Stimulated activated CD4-positive, alpha-beta T cell treated with anti-CD3 and anti-CD28 coated beads, Interleukin-15, amount 100 ng/mL, for 48 hours (primary cell): ENCODE measurements at places on chromosomes 5 and 9.
A peak's percentile ranks its signal among the peaks of the same experiment; 100 is the strongest.

DNA sequence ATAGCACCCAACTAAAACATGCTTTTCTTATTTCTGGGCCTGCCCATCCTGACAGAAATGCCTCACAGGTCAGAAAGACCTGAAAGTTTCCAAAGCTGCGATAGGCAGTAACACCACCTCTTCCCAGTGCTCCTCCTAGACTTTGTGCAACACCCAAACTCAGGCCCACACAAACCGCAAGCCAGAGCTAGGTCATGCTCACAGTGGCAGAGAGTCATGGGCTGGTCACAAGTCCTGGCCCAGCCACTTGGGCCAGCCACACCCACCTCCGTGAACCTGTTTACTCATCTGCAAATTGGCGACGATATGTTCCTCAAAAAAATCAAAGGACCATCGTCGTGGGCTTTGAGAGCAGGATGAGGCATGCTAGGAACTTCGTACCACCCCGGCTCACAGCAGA is 44.0 kb upstream of the SLC25A51 start:
- DNase-seq, result no peak

GRCh38 chr5:1764606-1764960 is 35.1 kb downstream of the MRPL36 start:
- DNase-seq, result no peak

DNA sequence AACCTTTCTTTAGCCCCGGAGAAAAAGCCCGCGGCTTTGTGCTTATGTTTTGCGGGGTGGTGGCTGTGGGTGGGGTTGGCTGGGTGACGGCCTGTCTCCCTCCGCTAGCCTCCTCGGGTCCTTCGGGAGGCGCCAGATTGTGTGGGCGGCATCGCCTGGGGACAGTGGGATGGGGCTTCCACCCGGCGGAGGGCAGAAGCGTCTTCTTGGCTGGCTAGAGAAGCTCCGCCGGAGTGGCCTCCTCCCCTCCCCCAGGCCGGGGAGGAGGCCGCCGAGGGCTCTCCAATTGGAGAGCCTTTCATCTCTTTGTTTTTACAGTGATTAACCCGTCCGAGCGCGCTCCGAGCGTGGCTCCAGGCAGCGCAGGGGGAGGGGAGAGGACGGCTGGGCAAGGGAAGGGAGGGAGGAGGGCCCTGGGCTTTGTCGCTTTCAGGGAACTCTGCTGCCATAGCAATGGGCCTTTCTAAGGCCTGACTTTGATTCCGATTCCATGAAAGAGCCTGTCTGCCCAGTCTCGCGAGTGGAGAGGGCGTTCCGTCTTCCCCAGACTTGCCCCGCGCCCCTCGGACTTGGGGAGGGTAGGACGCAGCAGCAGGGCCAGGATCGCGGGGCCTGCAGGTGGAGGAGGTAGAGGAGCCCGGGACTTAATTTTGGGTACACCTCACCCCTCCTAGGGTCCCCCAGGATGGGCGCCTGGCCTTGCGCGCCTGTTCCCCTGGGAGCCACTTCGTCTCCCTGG is 36.7 kb upstream of the TIFAB start:
- no peak for DNase-seq

- DNase-seq, result no peak
Measured at GRCh38 chr9:100309992-100310391, 42.8 kb downstream of the TEX10 start.

DNA sequence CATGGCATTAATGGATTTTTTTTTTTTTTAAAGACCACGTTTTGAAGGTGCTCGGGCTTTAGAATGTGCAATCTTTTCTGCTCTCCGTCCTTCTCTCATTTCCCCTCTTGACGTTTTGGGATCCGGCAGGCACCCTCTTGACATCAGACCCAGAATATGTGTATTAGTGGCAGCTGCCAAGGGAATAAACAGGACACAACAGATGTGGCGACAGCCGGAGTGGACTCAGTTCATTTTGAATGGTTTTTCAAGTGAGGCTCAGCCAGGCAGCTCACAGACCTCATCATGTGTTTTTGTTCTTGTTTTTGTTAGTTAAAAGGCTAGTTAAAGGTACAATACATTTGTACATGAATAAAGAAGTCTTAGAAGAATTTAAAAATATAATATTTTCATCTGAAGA is 365.0 kb upstream of the SEMA6A start:
- no peak for DNase-seq

DNA sequence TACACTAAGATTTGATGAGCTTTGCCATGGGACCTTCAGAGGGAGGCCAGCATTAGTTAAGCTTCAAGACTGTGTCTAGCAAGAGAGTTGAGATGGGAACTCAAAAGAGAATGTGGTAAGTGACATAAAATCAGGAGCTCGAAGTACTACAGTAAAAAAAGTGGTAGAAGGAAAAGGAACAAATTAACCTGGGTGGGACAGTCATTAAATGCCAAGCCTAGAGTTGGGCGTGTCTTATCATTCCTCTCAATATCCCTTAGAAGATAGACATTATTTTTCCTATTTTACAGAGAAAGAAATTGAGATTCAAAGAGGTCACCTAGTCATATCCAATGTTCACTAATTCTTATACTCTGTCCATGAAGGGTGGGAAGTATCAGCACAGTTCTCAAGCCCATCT is 3.3 kb upstream of the TXN start:
- no peak for DNase-seq

GRCh38 chr5:61306531-61307131 is 25.4 kb upstream of the ZSWIM6 start:
- no peak for DNase-seq

DNA sequence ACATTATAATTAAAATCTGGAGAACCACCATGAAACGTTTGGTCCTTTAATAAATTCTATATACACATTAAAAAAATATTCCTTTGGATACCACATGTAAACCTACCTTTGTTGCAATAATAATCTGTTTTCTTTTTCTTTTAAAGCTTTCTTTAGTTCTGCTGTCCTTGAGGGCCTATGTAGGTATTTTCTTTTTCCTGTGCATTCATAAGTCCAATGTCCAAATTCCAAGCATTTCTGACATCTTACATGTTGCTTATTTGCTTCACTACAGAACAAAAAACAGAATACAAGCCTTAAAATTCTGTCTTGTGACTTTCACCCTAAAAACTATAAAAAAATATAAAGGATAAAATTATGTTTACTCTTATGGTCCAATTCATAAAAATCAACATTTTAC is 19.7 kb downstream of the ZCCHC10 start:
- no peak for DNase-seq

GRCh38 chr9:110337727-110338126 is at the start of gene TXNDC8:
TXNDC8 (minus strand) TSS chr9:110337863.
- no peak for DNase-seq

DNA sequence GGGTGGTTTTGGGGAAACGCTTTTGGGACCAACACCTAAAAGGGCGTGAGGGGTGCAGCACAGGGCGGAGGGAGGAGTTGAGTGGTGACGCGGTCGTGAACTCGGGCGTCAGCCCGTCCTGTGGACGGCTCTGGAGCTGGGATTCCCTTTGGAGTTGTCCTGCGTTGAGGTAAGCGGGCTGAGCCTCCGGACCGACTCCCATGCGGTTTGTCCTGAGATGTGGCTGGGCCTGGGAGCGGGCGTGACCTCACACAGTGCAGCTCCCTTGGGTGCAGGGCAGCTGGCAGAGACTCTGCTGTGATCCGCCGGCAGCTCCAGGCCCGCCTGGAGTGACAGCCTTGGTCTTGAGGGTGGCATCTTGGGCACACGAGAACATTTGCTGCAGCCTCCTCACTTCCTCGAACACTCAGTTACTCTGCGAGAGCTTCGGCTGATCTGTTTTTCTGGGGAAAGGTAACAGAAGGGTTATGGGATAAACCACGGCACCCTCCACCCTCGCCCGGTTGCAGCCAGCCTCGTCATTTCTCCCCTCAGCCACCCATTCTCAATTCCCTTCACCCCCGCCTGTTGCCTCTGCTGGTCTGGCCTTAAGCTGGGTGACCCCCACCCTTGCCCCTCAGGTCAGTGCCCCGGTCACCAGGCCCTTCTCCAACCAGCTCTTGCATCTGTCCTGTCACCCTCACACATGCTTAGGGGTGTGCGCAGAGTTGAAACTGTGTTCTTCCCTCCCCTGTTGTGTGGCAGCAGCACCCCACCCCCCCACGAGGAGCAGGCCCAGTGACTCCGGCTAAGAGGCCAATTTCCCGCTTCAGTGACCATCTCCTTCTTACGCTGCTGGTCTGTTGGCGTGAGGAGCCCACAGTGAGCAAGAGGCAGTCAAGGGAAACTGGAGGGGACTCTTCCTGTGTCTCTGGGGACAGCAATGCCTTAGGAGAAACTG is 94.2 kb upstream of the COL5A1 start:
- no peak for DNase-seq

DNA sequence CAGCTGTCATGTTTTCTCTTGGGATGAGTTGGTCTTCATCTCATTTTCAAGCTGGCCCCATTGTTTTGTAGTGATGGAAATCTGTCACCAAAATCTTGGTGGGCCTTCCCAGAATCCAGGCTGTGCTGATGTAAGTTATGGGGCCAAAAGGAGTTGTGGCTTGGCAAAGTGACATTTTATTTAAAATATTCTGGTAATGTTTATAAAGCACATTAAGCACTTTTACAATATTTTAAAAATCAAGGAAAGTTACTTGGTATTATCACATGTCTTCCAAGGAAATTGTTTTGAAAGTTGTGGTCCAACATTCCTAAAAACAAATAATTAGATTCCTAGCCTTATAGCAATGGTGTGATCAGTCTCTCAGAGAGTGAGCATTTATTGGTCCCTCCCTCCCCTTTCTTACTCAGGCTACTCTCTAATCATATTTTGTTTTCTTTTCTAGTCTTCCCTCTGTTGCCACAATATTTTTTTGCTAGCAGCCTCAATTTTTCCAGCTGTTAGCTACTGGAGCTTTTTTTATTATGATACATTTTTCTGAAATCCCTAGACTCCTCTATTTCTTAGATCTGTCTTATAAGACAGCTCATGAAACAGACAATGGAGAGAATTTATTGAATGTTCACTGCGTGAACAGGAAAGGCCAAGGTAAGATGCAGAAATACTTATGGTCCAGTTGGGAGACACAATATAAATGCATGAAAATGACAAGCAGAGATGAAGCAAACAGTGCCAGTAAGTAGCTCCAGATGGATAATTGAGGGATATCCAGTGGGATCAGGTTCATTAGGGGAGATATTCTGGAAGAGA is 408.1 kb upstream of the ZNF608 start:
- DNase-seq, result no peak

DNA sequence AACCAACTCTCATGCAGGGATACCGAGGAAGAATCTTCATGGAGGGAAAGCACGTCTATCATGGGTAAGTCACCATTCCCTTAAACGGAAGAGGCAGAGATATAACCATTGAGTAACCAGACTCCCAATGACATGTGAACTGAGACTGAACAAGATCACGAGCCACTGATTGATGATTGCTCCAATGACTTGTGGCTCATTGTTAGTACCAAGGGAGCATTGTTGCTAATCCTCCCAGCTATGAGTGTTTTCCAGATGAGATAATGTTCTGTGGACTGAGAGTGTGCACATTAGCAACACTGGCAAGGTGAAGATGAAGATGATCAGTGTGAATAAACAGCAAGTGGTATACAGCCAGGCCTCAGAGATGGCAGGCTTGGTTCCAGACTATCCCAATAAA is 219.2 kb upstream of the MAP3K1 start:
- no peak for DNase-seq

DNA sequence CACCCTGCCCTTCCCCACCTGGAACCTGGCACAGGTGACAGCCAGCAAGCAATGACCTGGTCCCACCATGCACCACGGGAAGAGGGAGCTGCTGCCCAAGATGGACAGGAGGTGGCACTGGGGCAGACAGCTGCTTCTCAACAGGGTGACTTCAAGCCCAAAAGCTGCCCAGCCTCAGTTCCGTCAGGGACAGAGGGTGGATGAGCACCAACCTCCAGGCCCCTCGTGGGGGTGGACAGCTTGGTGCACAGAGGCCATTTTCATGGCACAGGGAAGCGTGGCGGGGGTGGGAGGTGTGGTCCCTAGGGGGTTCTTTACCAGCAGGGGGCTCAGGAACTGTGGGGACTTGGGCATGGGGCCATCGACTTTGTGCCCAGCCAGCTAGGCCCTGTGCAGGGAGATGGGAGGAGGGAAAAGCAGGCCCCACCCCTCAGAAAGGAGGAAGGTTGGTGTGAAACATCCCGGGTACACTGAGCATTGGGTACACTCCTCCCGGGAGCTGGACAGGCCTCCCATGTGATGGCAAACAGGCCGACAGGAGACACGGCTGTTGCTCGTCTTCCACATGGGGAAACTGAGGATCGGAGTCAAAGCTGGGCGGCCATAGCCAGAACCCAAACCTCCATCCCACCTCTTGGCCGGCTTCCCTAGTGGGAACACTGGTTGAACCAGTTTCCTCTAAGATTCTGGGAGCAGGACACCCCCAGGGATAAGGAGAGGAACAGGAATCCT is 1.9 kb downstream of the CEL start:
- DNase-seq, result no peak

- DNase-seq, result no peak
Measured at GRCh38 chr9:137809040-137809576, 68.5 kb upstream of the CACNA1B start.

- no peak for DNase-seq
Measured at GRCh38 chr9:86324901-86325300, 29.3 kb downstream of the TUT7 start.

- no peak for DNase-seq
Measured at GRCh38 chr9:113220467-113221002, 542 bp downstream of the FKBP15 start.

- DNase-seq, result no peak
Measured at GRCh38 chr5:64018966-64019365, 56.7 kb upstream of the HTR1A start.

GRCh38 chr5:3276896-3277295 is 318.7 kb upstream of the IRX1 start:
- DNase-seq, result no peak

DNA sequence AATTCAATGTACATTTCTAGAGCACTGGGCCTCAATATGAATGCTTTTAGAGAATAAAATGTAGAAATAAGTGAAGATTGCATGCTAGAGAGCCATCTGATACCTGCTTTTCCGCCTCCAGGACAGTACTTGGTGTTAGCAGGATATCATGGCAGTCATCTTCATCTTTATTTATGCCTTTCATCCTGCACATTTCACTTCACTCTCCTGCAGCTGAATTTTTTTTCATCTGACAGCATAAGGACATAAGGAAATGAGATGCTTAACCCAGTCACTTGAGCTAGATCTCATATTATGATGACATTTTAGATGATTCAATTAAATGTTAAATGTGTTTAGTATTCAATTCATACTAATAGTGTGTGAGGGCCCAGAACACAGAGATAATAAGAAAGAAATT is 162.6 kb downstream of the PARP8 start:
- no peak for DNase-seq

- DNase-seq, result peak; percentile 76
Measured at GRCh38 chr9:21334701-21335632, at the start of gene KLHL9. KLHL9 (minus strand) TSS chr9:21335404; CDS start chr9:21334859, 545 bp downstream.

DNA sequence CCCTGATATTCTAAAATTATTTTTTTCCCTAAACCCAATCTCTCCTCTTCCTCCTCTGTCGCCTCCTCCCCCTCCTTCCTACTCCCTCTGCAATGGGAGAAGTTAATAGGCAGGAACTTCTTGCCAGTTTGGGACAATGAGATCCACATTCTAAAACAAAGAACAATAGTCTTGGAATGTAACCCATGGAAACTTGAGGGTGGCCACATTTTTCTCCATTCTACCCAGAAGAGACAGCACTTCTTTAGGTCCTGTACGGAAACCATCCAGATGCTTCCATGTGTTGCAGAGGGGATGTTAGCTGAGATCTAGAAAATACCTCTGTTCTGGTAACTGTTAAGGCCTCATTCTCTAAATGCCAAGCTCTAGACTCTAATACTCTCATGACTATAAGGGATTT is 10.0 kb downstream of the SPARC start:
- no peak for DNase-seq

- DNase-seq, result no peak
Measured at GRCh38 chr5:142823126-142823525, 52.9 kb downstream of the ARHGAP26 start.
